ENCODE measurements at places on chromosomes 6 and 20. TPM values are rescaled to one million over a fixed set of nuclear protein-coding genes. Genes with fewer than 3 reads are reported as not detected.

- no peak for DNase-seq
Measured at GRCh38 chr6:156197513-156197912, 579.7 kb upstream of the ARID1B start.

PTPRA gene
- 41.5 TPM for total RNA-seq

DNA sequence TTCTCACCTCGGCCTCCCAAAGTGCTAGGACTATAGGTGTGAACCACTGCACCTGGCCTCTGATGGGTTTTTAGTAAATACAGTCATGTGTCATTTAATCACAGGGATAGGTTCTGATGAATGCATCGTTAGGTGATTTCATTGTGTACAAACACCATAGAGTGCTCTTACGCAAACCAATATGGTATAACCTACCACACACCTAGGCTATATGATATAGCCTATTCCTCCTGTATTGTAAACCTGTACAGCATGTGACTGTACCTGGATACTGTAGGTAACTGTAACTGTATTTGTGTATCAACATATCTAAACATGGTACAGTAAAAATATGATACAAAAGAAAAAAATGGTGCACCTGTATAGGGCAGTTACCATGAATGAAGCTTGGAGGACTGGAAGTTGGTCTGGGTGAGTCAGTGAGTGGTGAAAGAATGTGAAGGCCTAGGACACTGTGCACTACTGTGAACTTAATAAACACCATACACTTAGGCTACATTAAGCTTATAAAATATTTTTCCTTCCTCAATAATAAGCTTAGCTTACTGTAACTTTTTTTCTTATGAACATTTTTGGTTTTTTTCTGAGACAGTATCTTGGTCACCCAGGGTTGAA, 10.0 kb downstream of the BICRAL start:
- DNase-seq: no peak

DNA sequence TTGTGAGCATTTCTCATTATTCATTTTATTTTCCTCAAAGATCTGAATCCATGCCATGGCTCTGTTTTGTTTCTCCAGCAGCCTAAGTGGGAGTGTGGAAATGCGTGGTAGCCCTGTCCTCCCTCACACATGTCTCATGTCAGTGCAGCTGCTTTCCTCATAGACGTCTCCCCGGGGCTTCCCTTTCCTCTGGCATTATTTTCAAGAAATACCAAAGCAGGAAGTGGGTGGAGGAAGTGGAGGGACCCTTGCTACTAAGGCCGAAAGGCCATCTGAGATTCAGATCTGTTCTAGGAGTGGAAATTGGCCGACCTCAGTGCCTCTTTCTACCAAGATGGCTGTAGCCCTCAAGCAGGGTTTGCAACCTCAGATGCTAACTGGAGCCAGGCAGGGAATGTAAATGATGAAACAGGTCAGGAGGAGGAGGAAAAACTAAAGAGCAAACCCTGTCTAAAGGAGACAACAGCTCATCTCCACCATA, 420.9 kb upstream of the PLCB4 start:
- DNase-seq: peak; percentile 83

DNA sequence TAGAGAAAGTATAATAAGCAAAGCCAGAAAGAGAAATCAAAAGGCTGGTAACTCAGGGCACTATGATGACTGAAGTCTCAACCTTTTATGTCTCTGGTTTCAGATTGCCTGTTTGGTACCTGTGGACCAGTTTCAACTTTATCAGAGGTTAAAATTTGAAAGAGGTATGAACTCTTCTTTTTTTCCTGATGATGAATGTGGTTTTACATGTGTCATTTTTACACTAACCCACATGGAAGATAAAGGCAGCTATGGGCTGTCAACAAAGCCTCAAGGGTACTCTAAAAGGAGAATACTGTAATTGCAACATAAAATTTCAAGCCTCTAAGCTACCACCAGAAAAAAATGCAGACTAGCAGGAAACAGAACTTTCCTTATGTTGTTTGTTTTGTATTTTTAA, 52.4 kb downstream of the RNF144B start:
- no peak for DNase-seq

- DNase-seq: peak; percentile 64
Measured at GRCh38 chr20:40860487-40860902, 168.1 kb upstream of the TOP1 start.

FOXP4 gene
- 4.5 TPM for total RNA-seq

DNA sequence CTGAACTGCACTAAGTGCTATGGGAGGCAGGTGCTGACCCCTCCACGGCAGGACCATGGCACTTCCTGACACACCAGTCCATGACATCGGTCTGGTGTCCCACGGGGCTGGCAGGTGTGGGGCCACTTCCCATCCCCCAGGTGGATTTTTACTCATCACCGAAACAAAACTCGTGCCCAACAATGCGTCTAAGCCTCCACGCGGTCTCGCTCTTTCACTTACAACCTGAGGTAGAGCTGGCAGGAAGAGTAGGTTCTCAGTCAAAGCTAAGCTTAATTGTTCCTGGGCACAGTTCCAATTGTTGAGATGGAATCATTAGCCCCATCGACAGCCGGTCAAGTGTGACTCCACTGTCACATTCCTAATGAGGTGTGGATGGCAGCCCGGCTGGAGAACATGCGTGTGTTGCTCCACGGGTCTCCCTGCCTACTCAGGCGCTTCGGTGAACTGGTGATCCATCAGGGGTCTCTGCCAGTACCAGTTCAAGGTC, 125.7 kb downstream of the SLC23A2 start:
- DNase-seq: no peak

- DNase-seq: no peak
Measured at GRCh38 chr6:140636908-140637402, 1262.5 kb upstream of the CITED2 start.

DNA sequence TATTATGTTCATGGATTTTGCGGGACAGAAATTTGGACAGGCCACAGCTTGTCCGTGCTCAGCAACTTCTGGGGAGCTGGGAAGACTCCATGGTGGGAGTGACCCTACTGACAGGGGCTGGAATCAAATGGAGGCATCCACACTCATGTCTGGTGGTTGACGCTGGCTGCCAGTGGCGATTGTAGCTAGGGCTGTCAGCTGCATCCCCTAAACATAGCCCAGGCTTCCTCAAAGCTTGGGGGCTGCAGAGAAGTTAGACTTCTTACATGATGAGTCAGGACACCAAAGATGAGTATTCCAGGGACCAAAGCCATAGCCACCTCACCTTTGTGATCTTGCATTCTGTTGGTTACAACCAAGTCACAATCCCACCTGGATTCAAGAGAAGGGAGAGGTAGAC, 18.4 kb upstream of the FAM50B start:
- DNase-seq: no peak

GRCh38 chr6:63523630-63524029, 48.6 kb upstream of the LOC128125822 start:
- no peak for DNase-seq

- DNase-seq: no peak
Measured at GRCh38 chr6:74114428-74114827, 418.4 kb downstream of the CD109 start.

DNA sequence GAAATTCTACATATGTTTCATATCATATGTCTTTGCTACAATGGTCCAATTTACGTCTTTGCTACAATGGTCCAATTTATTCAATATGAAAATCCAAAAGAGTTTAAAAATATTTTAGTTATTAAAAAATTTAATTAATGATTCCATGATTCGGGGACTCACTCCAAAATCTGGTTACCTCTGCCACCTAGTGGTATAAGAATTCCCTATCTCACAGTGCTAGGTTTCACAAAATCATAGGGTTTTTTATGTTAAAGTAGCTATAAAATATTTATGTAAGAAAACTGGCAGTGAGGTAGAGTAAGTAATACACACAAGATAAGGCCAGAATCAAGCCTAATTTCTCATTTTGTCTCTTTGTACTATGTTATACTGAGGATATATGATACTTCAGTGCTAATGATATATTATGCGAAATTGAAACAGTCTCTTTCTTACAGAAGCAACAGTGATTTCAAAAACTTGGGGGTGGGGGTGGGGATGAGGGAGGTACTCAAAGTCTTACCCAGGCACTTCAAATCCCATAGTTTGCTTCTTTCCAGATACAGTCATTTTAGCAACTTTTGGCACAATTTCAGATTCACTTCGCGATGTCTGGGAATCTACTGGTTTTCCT, 52.3 kb downstream of the HBS1L start:
- DNase-seq: peak; percentile 29

GRCh38 chr20:62938105-62938888, at the start of gene GID8:
Gene GID8 (plus strand): TSS chr20:62938147. CDS start chr20:62941503, 3,356 bp downstream.
- peak; percentile 63 for DNase-seq

PPP1R3G gene
- total RNA-seq: 1.3 TPM

DNA sequence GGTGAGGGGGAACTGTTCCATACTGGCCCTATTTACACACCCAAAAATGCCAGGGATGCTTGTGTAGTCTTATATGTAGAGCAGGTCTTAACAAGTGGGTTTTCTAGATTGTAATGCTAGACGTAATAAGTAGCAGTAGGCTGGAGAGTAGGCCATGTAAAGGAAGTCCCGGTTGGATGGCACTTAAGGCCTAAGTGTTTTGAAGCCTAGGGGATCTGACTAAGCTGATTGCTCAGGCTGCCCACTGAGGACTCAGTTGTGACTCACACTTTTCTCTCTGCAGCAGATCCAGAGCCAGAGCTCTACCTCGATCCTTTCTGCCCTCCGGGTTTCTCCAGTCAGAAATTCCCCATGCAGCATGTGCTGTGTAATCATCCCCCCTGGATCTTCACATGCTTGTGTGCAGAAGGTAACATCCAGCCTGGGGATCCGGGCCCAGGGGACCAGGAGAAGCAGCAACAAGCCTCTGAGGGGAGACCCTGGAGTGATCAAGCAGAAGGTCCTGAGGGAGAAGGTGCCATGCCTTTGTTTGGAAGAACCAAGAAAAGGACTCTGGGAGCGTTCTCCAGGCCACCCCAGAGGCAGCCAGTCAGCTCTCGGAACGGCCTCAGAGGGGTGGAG, 26.6 kb downstream of the ZNF133 start:
- DNase-seq: no peak

GRCh38 chr20:37273988-37274387, 12.4 kb upstream of the GHRH start:
- DNase-seq: no peak

CST9L gene
- total RNA-seq: not detected

GRCh38 chr20:50286609-50287008, 96.0 kb downstream of the CEBPB start:
- peak; percentile 90 for DNase-seq

DNA sequence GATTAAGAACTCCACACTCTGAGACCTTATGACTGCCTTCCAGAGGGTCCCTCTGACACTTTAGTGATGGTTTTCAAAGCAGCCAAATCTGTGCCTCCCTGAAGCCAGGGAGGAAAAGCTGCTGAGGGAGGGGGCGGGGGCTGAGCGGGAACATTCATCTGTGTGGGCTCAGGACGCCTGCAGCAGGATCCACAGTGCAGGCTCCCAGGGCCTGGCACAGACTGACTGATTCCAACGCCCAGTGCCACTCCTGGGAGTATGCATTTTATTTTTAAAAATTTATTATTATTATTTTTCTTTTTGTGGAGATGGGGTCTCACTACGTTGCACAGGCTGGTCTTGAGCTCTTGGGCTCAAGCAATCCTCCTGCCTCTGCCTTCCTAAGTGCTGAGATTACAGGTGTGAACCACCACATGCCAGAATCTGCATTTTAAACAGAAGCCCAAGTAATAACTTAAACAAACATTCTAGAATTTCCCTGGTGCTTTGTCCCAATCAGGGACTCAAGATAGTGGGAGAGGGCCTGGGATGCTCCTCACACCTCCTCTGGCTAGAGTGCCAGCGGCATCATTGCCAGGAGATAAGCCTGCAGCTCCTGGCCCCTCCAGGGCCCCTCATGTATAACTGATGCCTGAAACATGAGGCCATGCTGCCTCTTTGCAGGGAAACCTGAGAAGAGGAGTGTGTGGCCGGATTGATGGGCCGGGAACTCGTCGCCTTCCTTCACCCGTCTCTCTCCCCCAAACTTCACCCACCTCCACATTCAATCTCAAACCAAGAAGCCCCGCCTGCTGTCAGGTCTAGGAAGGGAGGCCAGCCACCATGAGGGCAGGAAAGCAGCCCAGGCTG, 438 bp upstream of the TMC2 start:
- DNase-seq: no peak

HLA-DQB1 gene
- total RNA-seq: not detected

DNA sequence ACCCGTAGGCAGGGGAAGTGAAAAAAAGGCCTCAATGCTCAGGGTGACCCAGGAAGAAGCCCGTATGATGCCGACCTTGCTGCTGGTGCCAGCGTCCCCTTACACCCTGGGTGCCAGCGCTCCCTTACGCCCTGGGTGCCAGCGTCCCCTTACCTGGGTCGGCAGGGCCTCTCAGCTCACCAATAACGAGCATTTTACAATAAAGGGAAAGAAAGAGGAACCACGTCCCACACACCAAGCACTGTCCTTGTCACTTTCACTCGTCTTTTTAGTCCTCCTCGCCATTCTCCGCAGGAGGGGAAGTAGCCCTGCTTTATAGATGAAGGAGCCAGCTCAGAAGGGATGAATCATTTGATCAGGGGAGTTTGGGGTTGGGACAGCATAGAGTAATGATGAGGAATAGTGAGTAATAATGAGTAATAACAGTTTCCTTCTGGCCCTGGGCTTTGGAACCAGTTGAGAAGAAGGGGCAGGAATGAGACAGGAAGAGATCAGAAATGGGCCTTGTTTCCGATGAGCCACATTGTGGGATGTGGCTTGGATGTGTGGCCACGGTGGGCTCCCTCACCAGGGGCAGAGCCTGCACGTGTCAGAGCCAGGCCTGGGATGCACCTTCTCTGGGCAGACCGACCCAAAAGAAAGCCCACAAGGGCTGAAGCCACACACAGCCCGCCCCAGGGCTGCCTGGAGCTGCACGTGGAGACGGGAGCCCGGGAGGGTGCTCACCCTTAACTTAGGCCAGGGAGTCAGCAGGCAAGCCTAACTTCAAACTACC, 75.7 kb downstream of the SYNJ2 start:
- DNase-seq: peak; percentile 76

DNA sequence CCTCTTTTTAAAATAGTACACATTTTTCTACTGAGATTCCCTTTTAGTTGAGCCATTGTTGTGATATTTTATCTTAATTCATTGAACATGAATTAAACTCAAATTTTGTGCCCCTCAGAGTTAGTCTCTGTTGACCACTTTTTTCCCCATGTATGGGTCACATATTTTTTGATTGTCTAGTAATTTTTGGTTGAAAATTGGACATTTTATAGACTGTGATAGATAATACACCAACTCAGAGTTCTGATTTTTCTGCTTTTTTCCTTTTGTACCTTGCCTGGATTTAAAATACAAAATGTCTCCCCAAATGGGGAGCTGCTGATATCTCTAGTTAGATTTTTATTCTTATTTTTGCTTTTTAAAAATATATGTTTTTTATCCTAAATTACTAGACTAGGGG, 291.8 kb upstream of the CITED2 start:
- DNase-seq: no peak
